Kidney tubule cell (primary cell): ENCODE measurements at places on chromosomes 3 and 15.

DNA sequence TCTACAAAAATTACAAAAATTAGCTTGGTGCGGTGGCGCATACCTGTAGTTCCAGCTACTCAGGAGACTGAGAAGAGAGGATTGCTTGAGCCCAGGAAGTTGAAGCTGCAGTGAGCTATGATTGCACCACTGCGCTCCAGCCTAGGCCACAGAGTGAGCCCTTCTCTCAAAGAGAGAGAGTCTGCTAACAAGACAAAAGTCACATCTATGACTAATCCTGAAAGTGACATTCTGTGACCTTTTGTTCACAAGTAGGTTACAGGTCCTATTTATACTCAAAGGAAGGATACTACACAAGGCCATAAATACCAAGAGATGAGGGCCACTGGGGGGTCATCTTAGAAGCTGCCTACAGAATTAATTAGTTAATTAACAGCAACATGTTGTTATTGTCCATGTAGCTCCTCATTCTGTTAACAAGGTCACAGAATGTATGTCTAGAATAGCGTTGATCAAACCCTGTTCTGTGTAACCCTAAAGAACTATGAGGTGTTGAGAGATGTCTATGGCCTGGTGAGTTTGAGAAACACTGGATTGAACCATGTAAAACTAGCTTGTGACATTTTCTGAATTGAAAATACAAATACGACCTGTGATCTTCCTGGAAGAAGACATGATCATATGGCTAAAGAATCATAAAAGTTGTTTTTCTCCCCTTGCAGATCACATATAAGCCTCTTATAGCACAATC, 97.0 kb downstream of the SAMMSON start:
- DNase-seq: no peak

DNA sequence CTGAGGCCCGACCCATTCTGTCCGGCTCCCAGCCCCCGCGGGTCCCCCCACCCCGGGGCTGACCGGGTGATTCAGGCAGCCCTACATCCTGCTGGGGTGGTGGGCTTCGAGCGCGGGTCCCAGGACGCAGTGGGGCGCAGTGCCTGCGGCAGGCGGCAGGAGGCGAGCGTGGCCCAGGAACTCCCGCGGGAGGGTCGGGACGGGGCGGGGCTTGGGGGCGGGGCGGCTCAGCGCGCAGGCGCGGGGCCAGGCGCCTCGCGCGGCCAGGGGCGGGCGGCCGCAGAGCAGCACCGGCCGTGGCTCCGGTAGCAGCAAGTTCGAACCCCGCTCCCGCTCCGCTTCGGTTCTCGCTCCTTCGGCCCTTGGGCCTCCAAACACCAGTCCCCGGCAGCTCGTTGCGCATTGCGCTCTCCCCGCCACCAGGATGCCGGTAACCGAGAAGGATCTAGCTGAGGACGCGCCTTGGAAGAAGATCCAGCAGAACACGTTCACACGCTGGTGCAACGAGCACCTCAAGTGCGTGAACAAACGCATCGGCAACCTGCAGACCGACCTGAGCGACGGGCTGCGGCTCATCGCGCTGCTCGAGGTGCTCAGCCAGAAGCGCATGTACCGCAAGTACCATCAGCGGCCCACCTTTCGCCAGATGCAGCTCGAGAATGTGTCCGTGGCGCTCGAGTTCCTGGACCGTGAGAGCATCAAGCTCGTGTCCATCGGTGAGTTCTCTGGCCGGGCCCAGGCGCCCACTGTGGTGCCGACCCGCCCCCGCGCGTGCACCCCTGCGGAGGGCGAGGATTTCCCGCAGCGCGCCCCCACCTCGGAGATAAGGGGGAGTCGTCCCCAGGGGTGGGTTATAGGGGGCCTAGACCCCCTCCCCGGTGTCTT, at the start of gene FLNB:
Gene FLNB (plus strand): TSS at position 282 of the 885 bp plus-strand sequence. CDS start 143 bp downstream, at position 425.
- peak; percentile 85 for DNase-seq

DNA sequence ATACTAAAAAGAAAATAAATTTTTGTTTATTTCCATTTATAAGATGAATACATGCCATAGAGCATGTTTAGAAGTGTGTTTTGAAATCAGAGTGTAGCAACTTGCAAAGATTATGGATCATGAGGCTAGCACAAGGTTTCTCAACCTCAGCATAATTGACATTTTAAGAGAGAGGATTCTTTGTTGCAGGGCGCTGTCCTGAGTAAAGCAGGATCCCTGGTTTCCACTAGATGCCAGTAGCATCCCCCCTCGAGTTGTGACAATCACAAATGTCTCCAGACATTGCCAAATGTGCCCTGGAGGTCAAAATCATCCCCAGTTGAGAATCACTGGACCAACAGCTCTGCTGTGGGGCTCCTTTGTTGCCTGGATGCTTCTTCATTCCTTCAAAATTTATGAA, 128.5 kb upstream of the RBMS3 start:
- DNase-seq: peak; percentile 22

DNA sequence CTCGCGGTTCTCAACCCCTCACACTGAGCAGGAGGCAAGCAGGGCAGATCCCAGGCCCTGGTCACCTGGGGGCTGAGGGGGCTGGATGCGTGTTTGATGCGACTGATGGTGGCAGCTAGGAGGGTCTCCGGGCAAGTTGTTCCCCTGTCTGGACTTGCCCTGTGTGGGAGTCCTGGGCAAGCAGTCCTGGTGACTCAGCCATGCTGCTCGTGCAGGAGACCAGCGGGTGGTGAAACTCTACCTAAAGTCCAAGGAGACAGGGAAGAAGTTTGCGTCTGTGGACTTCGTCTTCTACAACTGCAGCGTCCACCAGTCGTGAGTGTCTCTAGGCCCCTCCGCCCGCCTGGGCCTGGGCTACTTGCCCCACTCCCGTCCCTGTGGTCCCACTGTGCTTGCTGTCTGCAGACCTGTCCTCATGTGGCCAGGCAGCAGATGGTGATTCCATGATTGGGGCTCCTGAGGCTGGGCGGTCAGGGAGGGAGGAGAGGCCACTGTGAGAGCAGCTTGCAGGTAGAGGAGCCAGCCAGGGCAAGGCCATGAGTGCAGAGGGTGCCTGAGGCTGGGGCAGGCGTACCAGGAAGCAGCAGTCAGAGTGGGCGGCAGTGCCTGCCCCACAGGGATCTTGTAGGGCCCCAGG, 23.1 kb downstream of the PLXNA1 start:
- DNase-seq: no peak

DNA sequence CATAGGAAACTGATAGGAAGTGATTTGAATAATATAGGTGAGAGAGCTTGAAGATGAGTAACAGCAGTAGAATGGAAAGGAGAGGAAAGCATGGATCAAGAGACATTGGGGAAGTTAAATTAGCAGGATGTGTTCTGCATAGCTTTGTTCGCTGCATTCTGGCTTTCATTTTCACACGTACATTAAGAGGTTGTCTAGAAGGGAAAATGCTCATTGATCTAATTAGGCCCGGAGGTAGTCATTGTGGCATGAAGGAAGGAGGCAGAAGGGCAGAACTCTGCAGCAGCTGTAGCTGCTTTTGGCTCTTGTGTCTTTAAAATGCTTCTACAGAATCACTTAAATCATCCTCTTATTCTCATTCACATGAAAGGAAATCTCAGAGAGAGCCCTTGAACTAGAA, 40.3 kb downstream of the KCNAB1 start:
- peak; percentile 30 for DNase-seq

DNA sequence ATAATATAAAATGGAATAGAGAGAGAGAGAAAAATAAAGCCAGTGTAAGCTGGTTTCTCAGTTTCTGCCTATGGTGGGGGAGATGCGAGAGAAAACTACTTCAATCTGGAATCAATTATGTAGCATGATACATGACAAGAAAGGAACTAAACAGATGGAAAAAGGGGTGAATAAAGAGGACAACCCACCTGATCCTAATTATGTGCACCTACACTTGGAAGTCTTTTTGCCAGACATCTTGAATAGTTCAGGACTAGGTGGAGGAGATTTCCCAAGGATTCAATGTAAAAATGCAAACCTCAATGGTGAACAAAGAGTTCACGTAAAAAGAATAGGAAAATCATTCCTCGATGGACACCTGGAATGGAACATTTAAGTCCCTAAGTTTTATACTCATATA, 524.4 kb upstream of the RGMA start:
- no peak for DNase-seq

DNA sequence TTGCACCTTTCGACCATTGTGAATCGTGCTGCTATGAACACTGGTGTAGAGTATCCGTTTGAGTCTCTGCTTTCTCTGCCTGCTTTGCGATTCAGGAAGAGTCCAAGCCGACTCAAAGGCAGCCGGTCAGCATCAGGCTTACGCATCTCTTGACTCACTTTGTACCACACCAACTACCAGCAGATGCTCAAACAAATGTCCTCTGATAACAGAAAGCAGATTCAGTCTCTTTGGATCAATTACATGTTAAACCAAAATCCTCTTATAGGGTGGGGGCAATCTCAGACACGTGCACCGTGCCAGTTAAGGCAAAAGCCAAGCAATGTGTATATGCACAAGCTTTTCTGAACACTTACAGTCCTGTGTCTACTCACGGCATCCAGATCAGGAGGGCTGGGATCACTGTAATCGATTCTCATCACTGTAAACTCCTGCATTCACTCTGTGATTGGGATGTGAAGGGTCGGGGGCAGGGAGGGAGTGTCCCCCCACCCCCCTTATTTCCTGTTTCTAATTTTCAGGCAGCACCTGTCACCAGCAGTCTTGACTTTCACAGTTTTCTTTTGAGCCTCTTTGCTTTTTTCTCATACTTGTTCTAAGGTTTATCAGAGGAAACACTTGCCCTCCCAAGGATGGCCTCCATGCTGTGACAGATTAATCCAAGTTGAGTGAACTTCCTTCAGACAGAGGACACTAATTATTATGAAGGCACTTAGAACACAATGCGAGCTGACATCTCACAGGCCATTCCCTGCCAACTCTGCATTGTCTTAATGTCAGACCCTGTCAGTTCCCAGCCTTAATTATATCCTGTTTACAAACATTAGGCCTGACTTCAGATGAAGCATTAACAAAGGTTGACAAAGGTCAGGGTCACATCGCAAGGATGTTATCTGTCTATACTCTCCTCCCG, 153.5 kb downstream of the MECOM start:
- no peak for DNase-seq

DNA sequence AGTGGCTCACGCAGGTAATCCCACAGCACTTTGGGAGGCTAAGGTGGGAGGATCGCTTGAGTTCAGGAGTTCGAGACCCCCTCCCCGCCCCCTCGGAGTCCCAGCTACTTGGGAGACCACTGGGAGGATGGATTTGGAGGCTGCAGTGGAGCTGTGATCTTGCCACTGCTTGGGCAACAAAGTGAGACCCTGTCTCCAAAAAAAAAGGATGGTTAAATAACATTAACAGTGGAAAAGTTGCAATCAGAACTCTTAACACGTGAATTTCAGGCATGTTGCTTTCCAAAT, 1.4 kb upstream of the TMEM87A start:
- DNase-seq: no peak

GRCh38 chr3:115667738-115668065, 44.4 kb downstream of the GAP43 start:
- no peak for DNase-seq

- no peak for DNase-seq
Measured at GRCh38 chr3:187531831-187532230, 138.4 kb downstream of the SST start.

GRCh38 chr15:78739996-78740903, 71.0 kb downstream of the ADAMTS7 start:
- DNase-seq: peak; percentile 80

DNA sequence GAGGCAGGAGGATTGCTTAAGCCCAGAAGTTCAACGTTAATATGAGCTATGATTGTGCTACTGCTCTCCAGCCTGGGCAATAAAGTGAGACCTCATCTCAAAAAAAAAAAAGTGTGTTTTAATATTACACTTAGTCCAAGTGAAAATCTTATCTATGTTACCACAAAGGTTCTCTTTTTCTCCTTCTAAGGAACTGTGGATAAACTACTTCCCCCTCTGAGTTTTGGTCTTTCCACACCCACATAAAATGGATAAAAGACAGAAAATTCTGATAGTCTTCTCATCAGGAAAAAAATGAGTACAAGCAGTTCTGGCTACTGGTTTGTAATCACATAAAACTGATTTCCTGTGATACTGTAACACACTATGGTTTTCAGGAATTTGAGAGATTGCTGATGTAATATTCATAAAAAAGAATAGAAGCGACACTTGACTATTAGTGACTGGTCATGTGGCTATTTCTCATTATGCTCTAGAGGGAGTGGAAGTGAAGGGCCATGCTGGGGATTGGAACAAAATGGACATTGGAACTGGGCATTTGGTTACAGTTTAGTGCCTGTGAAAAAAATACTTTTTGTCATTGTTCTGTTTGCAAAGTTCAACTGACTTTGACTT, 68.2 kb downstream of the RYR3 start:
- peak; percentile 49 for DNase-seq

DNA sequence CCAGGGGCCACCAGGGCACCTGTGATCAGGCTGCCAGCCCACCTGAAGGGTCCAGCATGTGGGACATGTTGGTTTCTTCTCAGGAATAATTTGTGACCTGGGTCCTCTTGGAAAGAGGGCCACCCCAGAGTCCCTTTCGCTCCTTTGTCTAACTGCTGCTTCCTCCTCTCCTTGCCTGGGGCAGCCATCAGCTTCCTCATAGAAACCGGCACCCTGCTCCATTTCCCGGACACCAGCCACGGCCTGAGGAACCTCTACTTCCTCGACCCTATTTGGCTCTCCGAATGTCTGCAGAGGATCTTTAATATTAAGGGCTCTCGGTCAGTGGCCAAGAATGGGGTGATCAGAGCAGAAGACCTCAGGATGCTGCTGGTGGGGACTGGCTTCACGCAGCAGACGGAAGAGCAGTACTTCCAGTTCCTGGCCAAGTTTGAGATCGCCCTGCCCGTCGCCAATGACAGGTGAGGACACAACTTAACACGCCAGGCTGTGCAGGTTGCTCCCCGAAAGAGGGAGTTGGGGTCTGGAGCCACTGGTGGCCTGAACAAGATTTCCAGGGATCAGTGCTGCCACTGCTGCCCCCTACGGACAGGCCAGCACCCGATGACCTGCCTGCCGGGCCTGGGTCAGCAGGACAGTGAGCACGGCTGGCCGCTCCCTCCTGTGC, 109.7 kb downstream of the LRRK1 start:
- DNase-seq: no peak

DNA sequence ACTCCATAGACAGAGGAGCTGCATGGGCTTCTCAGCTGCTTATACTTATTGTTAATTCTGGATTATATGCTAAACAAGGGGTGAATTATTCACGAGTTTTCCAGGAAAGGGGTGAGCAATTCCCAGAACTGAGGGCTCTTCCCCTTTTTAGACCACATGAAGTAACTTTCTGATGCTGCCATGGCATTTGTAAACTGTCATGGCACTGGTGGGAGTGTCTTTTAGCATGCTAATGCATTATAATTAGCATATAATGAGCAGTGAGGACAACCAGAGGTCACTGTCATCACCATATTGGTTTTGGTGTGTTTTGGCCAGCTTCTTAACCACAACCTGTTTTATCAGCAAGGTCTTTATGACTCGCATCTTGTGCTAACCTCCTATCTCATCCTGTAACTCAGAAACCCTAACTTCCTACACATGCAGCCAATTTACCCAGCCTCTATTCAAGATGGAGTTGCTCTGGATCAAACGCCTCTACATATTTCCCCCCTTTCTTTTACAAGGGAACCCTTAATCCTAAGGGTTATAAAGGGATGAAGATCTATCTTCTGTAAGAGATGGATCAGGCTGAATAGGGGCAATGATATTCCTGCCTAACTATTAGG, 12.1 kb upstream of the DMXL2 start:
- DNase-seq: no peak
